ENCODE measurements at places on chromosomes 1 and 21.

DNA sequence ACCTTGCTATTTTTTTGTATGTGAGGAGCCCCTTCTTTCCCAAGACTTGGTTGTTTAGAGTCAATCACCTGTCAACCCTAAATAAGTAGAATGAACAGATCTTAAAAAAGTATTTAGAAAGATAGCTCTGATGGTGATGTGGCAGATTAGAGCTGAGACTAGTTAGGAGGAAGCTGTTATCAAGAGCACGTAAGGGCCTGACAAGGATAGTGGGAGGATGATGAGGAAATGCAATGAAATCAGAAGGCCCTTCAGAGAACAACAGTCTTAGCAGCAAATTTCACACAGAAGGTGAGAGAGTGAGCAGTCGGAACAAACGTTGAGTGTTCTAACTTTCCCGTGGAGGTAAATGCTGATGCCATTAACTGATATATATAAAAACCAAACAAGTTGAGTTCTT is 15.9 kb upstream of the S1PR1 start:
- no peak for DNase-seq

GRCh38 chr1:168082008-168082876 is 54.5 kb downstream of the GPR161 start:
- peak; percentile 85 for DNase-seq

GRCh38 chr1:114078116-114078515 is 75.6 kb downstream of the SYT6 start:
- no peak for DNase-seq

- no peak for DNase-seq
Observed at GRCh38 chr1:41360074-41360785, 1.0 kb upstream of the FOXO6 start.

DNA sequence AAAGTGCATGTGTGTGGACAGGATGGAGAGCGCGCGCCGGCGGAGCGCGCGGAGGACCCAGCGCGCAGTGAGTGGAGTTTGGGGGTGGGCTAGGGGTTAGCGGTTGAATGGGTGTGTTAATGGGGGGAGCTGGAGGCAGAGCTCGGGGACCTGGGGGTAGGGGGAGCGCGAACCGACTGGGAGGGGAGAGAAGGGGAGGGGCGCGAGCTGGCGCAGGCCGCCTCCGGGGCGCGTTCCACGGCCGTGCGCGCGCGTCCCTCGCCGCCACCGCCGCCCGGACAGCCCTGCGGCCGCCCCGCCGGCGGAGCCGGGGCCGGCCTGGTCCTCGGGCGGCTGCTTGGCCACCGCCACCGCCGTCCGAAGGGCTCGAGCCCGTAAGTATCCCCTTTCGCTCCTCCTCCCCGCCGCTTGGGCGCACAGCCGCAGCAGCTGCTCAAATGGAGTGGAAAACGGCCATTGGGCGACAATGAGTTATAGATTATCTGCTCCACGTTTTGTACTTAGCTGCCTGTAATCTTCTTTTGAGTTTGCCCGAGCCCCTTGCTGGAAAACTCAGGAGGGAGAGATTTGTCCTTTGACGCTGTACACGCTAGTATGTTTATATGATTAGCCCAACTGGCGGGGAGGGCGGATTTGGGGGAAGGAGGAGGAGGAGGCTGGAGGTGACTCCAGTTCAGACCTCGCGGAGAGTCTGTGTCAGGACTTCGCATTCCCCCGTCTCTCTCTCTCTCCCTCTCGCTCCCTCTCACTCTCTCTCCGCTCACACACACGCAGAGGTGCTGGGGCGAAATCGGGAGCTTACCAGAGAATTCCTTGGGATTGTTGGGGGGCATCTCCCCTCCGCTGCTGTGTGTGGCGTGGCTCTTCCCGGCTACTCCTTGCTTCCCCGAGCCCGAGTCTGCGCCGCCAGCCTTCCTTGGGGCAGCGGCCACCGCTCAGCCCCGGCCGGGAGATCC is at the start of gene ADGRL2:
Gene ADGRL2, plus strand, starts transcription at position 240 of the 956 bp plus-strand sequence. CDS start 36,051 bp downstream, outside the sequence.
- peak; percentile 86 for DNase-seq

- DNase-seq = no peak
Observed at GRCh38 chr1:99374109-99374508, 109.8 kb downstream of the PLPPR4 start.

GRCh38 chr1:172742599-172743500 is 83.9 kb downstream of the FASLG start:
- DNase-seq = no peak

- no peak for DNase-seq
Observed at GRCh38 chr1:64087768-64088167, 115.7 kb upstream of the UBE2U start.

DNA sequence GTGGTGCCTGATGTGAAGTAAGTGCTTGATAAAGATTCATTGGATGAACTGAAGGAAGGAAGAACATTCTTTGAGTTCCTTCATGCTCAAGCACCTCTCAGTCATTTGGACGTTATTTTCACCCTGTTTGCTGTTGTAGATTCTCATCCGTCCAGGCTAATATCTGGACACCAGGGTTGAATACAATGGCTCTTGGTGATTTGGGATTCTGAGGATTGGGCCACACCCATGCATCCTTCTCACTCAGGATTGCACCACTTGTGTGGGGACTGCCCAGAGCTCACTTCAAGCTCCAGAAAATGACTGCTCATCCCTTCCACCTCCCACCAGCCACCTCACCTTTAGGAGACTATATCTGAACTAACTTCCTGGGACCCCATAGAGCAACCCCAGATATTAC is 117.1 kb upstream of the IPO9 start:
- DNase-seq = no peak

DNA sequence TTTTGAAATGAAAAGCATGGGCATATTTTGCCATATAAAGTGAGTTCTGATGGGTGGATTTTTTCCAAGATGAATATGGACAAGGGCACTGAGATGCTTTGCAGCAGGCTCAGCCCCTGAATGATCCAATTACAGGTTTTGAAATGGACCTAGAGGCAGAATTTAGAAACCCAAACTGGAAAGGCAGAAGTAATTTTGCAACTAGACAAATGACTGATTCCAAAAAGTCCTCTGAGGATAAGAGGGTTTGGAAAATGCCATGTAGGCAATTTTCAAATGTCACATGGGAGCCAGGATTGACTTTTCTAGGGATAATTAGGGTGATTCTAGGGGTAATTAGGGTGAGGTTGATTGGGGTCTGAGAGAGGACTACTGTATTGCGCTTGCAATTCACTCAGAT is 148.9 kb upstream of the ZNF648 start:
- DNase-seq = no peak

GRCh38 chr21:44517175-44517899 is 22.7 kb downstream of the KRTAP10-1 start:
- DNase-seq = no peak

DNA sequence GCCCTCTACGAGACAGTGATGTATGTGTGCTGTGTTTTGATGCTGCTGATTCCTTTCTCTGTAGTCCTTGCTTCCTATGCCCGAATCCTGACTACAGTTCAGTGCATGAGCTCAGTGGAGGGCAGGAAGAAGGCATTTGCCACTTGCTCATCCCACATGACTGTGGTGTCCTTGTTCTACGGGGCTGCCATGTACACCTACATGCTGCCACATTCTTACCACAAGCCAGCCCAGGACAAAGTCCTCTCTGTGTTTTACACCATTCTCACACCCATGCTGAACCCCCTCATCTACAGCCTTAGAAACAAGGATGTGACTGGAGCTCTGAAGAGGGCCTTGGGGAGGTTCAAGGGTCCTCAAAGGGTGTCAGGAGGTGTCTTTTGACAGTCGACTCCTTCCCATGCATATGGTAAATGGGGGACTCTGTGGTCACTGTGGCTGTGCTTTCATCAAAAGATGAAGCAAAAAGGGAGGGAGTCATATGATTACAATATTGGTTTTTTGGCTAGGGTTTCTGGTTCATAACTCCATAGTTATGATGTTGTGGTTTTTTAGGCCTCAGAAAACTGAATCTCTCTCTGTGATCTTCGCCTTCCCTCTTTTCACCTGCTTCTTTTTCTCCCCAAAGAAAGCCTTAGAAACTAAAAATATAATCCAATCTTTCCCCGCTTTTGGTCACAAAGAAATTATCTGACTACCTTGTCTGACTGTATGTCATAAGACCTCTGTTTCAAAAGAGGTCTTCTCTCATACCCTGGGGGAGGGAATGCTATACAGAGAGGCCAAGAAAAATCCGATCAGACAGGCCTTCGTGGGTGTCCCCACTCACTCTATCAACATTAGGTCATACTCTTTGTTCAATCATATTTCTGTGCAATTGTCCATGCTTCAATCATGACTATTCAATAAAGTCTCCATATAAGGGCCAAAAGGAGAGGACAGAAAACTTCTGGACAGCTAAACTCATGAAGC is 4.2 kb downstream of the OR2T1 start:
- DNase-seq = no peak

DNA sequence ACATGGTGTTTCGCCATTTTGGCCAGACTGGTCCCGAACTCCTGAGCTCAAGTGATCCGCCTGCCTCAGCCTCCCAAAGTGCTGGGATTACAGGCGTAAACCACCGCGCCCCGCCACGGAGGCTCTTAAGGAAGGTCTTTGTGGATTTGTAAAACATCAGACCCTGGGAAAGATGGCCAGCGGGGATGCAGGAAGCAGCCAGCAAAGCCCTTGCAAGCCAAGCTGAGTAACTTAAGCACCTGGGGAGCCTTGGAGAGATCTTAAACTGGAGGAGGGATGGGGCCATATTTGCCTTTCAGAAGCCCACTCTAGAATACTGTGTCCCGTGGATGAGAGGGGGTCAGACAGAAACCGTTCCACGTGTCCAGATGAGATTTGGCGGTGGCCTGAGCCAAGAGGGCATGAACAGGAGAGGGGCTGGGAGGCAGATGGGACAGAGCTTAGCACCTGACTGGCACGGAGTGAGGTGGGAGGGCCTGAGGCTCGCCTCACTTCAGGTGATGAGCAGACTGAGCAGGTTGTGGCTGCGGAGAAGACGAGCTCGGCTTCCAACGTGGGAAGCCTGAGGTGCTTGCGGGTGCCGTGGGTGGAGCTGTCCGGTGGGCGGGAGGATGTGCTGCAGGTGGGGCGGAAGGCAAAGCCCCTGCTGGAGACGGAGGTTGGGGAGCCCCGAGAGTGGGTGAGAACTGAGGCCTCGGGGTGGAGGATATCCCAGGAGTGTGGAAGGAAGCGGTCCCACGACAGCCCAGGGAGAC is 11.7 kb downstream of the C1orf216 start:
- no peak for DNase-seq

GRCh38 chr1:30271401-30272276 is 451.7 kb downstream of the MATN1 start:
- DNase-seq = no peak

GRCh38 chr1:160567858-160568682 is 11.2 kb downstream of the CD84 start:
- no peak for DNase-seq

DNA sequence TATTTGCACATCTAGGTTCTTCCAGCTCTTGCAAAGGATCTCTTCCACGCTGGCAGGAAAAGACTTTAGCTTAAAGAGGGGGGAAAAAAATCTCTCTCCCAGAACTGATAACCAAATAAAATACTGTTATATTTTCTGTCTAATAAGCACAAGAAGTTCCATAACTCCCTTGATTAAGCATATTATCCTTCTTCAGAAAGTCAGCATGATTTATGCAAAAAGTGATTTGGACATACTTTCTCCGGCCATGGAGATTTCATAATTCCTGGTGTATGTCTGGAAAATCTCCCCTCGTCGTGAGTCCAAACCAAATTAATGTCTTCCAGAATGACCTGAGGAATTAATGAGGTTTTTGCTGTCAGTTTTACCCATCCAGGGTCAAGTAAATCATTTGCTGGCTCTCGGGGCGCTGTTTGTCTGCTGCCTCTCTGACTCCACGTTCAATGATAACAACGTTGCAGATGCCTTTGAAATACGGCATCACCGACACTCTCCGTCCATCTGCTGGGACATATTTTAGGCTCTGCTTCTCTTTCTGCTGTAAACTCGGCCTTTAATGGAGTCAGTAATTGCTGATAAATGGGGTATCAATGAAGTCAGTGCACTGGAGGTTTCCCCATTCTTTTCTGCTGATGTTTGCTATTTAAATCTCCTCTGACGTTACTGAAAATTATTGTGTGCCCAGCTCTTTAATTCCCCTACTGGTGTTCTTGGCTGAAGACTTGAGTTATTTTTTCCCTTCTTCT is 112.9 kb downstream of the HLX start:
- no peak for DNase-seq

DNA sequence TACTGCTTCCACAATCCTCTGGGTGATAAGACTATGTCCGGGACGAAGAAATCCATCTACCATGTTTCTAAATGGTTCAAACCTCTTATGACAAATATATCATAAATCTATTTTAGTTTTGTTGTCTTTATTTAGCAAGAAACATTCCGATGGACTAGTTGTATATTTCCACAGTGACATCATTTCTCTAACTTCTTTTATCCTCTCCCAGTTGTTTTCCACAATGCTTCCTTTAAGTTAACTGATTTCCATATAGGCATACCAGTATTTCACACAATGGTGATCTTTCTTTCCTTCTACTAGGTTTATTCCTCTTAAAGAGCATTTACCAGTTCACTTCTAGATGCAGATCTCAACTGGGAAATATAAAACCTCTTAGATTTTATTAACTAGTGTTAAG is 44.8 kb downstream of the USP1 start:
- DNase-seq = no peak

DNA sequence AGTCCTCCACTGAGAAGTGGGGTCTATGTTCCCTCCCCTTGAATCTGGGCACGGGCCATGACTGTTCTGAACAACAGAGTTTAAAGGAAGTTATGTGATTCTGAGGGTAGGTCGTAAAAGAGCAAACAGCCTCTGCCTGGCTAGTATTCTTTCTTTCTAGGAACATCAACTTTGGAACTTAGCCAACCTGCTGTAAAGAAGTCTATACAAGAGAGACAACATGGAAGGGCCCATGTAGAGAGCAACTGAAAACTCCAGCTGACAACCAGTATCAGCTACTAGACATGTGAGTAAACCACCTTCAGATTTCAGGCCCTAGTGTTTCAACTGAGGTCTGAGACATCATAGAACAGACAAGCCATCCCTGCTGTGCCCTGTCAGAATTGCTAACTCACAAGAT is 7.5 kb downstream of the SELENOF start:
- no peak for DNase-seq

DNA sequence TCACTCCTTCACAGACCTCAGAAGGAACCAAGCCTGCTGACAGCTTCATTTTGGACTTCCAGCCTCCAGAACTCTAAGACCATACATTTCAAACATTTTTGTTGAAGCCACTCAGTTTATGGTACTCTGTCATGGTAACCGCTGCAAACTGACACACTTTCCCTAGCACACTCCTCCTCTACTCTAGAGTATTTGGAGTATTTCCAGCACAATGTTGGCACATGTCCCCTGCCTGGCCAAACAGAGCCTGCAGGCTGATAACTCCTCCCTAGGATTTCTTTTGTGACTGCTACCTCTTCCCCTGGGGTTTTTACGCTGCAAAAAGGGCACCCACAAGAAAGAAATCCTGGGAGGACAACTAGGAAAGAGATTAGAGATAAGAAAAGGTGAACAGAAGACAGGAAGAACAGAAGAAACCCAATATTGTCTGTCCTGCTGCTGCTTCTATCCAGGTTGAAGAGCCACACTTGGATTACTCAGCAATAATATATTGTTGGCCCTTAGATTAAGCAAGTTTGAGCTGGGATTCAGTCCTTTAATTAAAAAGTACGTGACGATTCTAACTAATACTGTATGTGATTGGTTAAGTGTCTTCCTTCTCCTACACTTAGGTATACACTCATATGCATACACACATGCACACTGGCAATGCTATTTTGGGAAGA is 844.1 kb downstream of the LTN1 start:
- no peak for DNase-seq

- no peak for DNase-seq
Observed at GRCh38 chr1:110133436-110133835, 16.9 kb upstream of the SLC6A17 start.

- no peak for DNase-seq
Observed at GRCh38 chr1:10604966-10605365, 130.2 kb downstream of the PEX14 start.

All from aorta (tissue), 5 donors.